ENCODE measurements at places on chromosomes 4 and X. TPM values are rescaled to one million over a fixed set of nuclear protein-coding genes. Genes with fewer than 3 reads are reported as not detected.

- no peak for DNase-seq
Measured at GRCh38 chrX:39691724-39692123, 406.0 kb downstream of the BCOR start.

- DNase-seq = no peak
Measured at GRCh38 chr4:102348701-102349100, 3.4 kb upstream of the SLC39A8 start.

GRCh38 chr4:24798036-24798610 is 2.8 kb downstream of the SOD3 start:
- DNase-seq = no peak

- DNase-seq = no peak
Measured at GRCh38 chrX:132034648-132035047, 11.5 kb downstream of the STK26 start.

DNA sequence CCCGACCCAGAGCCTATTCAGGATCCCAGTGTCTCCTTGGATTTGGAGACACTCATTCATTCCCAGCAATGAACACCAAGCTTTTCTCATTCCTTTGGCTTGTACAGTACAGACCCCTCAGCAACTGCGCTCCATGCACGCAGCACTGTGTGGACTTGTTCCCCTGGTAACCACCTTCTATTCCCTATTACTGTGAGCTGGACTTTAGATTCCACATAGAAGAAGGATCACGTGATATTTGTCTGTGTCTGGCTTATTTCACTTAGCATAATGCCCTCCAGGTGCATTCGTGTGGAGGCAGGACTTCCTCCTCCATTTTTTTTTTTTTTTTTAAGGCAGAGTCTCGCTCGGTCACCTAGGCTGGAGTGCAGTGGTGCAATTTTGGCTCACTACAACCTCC is 106.4 kb downstream of the PHKA2 start:
- no peak for DNase-seq

MAGEA9 gene
- not detected for total RNA-seq

TRO gene
- total RNA-seq = 2.9 TPM

PRR27 gene
- not detected for total RNA-seq
